ENCODE measurements at places on chromosomes 7 and 10. TPM values are rescaled to one million over a fixed set of nuclear protein-coding genes. Genes with fewer than 3 reads are reported as not detected.
A peak's percentile ranks its signal among the peaks of the same experiment; 100 is the strongest.

DNA sequence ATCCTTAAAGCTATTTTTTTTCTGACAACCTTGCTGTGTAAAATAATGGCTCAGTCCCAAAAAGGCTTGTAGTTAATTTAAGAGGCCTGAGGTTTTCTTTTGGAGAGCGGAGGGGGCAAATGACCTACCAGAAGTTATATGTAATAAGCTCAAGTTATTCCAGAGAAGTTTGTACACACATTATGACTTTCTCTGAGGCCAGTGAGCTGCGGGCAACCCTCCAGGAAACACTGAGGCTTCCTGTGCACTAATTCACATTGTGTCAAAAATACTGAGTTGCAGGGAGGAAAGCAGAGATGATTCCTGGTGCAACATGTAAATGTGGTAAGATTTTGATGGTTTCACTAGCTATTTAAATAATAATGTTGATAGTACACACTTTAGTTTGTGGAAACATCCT lies 188.6 kb downstream of the DIP2C start:
- no peak for DNase-seq

The ELMO1 gene
- 96.2 TPM for total RNA-seq

The DYNC1I1 gene
- not detected for total RNA-seq

The ASIC3 gene
- total RNA-seq: 8.6 TPM

DNA sequence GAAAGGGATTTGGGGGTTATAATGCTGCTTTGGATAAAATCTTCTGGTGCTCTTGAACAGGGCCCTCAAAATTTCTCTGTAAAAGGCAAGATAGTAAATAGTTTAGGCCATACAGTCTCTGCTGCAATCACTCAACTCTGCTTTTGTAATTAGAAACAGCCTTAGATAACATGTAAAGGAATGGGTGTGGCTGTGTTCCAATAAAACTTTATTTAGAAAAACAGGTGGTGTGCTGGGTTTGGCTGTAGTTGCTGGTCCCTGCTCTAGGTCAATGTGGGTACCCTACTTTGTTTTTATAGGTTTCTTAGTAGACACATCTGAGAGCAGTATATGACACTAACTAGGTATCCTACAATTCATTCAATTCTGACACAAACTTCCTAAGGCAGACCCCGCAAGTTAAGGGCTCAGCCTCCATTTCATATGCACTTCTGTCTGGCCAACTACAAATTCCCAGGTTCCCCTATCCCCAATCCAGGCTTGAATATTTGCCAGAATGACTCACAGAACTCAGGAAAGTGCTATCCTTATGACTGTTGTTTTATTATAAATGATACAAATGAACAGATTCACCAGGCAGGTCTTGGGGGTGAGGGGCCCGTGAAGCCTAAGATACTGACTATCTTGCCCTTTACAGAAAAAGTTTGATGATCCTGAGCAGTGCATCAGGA lies 349.9 kb downstream of the RPS24 start:
- no peak for DNase-seq

DNA sequence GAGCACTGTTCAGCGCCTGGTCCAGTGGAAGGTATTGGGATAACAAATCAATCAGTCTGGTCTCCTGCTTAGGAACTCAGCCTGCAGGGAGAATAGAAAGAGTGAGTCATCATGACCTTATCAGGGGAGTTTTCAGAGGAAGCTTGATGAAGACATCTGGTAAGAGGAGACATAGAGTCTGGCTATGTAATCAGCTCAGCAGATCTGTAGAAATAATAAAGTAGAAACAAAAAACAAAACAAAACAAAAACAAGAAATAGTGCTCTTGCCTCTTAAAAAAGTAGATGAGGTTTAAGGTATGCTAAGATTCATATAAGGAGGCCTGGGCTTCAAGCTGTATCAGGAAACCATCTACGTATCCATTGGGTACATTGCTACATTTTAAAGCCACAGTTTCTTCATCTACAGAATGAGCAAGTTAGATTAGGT lies 14.4 kb downstream of the TAS2R41 start:
- no peak for DNase-seq

DNA sequence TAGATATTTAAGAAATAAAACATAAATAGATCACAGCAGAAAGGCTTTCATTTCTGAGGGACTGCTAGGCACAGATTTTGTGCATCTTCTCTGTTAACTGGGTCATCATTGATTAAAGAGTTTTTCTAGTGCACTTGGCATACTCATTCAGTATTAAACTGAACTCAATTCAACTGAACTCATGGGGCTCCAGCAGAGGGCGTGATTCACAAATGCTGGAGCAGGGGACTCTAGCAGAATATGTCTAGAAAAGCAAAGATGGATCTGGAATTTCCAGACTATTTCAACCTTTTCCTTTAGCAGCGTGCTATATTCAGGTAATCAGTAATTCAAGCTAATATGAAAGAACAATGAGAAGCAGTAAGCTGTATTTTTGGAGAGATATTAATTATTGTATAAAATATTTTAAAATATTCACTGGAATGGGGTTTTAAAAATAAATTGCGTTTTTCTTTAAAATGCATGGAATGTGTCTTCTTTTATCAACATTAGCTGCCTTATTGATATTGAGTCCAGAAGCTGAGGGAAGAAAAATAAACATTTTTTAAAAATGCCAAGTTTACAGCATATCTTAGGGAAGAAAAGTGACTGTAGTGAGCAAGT lies 296.8 kb upstream of the CACNA2D1 start:
- no peak for DNase-seq

The NPSR1 gene
- not detected for total RNA-seq

GRCh38 chr7:101303102-101303701 lies 18.4 kb downstream of the IFT22 start:
- DNase-seq: peak; percentile 11

The FFAR4 gene
- total RNA-seq: not detected

The C10orf105 gene
- total RNA-seq: 0.14 TPM

- DNase-seq: no peak
Measured at GRCh38 chr7:30349170-30349569, 64.8 kb downstream of the ZNRF2 start.

The NUP205 gene
- 44.1 TPM for total RNA-seq

The CEP41 gene
- total RNA-seq: 4.8 TPM

The NUDT13 gene
- 0.50 TPM for total RNA-seq

- DNase-seq: no peak
Measured at GRCh38 chr10:121834757-121835156, 93.1 kb downstream of the ATE1 start.

- no peak for DNase-seq
Measured at GRCh38 chr7:158284121-158284520, 303.5 kb downstream of the PTPRN2 start.

The HGF gene
- not detected for total RNA-seq

GRCh38 chr7:70694434-70694970 lies 437.4 kb upstream of the GALNT17 start:
- DNase-seq: no peak

- DNase-seq: no peak
Measured at GRCh38 chr10:20552382-20552781, 344.7 kb downstream of the NEBL start.

The FOXP2 gene
- total RNA-seq: not detected

- peak; percentile 79 for DNase-seq
Measured at GRCh38 chr7:130942211-130942964, 208.4 kb upstream of the KLF14 start.

GRCh38 chr7:139648941-139649425 lies 125.5 kb downstream of the CLEC2L start:
- DNase-seq: no peak

DNA sequence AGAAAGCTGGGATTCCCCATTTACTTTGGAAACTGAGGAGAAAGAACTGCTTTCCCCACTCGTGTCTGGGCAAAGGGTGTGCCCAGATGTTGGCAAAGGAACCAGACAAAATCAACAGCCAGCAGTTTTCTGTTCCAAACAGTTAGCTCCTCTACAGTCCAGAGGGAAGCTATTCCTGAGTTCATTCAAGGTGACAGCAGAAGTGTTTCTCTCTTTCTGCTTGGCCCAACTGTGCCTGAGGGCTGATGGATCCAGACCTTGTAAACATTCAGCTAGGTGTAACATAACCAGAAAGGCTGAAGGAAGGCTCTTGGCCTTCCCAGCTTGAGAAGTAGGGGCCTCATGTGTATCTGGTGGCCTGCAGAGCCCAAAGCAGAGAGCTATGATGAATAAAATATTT lies 7.0 kb upstream of the ALDH18A1 start:
- DNase-seq: no peak

DNA sequence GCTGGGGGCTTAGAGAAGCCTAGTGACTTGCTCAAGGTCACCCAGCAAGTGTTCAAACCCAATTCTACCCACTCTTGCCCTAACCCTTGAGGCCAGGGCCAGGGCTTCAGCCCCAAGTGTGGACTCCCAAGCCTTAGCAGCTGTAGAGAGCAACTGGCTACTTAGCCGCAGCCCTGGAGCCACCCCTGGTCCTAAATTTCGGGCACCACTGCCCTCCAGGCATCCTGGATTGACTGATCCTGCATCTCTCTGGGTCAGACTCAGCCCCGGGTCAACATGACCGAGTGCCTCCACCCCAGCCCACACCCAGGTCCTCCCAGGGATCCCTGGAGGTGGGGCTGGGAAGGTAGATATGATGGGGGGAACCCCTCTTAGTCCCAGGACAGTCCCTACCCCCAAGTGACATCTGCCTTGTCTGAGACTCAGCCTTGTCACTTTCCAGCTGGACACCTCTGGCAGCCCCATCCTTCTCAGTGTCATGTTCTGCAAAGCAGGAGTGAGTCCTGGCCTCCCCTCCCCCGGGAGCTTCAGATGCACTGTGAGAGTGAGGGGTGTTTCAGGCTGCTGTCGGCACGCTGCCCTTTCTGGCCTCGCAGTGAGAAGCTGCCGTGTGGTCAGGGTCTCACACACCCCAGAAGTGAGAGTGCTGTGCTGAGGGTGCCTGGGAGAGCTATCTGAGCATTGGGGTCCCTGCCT lies 89.8 kb downstream of the ZMIZ1 start:
- DNase-seq: no peak

DNA sequence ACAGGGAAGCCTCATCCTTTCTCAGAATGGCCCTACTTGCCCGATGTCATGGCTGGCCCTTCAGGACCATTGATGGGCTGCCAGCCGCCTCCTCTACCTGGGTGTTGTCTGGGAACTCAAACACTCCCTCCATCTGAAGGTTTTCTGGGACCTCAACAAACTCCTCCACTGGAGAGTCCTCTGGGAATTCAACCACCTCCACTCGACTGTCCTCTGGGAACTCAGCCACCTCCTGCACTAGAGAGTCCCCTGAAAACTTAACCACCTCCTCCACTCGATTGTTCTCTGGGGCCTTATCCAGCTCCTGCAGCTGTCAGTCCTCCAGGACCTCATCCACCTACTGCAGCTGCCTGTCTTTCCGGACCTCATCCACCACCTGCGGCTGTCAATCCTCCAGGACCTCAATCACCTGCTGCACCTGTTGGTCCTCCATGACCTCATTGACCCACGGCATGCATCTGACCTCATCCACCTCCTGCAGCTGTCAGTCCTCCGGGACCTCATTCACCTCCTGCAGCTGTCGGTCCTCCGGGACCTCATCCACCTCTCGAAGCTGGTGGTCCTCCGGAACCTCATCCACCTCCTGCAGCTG lies 37.1 kb downstream of the MAT1A start:
- DNase-seq: no peak

DNA sequence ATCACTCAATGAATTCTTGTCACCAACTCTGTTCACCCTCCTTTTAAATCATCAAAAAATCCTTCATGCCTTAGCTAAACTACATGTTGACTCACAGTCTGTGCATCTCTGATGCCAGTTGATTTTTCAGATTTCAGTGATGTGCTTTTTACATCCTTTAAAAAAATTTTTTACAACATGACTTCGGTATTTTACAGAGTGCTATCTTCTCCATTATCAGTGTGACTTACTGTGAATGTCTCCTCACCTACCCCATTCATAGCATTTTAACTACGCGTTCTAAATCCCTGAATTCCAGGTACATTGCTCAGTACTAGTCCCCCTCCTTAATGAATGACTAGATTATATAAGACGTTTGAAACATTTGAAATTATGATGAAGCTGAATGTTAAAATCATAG lies 98.7 kb downstream of the DNAH11 start:
- no peak for DNase-seq

The WIPF3 gene
- not detected for total RNA-seq

DNA sequence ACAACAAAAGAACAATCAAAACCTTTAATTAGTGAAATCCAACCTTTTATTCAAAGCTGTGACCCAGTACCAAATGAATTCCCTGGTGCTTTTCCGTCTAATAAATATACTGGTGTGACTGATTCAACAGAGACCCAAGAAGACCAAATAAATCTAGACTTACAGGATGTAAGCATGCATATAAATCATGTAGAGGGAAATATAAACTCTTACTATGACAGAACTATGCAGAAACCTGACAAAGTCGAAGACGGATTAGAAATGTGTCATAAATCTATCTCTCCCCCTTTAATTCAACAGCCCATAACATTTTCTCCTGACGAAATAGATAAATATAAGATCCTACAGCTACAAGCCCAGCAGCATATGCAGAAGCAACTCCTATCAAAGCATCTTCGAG lies 540.6 kb upstream of the TEX47 start:
- no peak for DNase-seq

The SUGCT gene
- 1.7 TPM for total RNA-seq

- DNase-seq: no peak
Measured at GRCh38 chr7:97732565-97733275, 834 bp downstream of the TAC1 start.

The AUTS2 gene
- 55.6 TPM for total RNA-seq

DNA sequence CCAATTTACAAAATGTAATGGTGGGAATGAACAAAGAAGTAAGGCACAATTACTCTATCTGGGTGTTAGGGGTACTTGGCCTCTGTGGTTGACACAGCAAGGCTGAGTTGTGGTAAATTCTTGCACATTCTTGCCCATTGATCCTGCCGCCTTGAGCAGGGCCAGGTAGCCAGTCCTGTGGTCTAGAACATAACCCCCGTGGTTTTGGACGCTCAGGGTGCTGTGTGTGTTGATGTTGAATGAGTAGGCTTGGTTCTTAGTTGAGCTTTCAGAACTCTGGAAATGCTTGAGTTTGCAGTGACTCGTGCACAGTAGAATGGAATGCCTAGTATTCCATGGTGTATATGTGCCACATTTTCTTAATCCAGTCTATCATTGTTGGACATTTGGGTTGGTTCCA lies 42.3 kb upstream of the CDHR3 start:
- no peak for DNase-seq

GRCh38 chr10:29535778-29536453 lies 98.9 kb downstream of the SVIL start:
- DNase-seq: no peak

The RBP4 gene
- not detected for total RNA-seq

DNA sequence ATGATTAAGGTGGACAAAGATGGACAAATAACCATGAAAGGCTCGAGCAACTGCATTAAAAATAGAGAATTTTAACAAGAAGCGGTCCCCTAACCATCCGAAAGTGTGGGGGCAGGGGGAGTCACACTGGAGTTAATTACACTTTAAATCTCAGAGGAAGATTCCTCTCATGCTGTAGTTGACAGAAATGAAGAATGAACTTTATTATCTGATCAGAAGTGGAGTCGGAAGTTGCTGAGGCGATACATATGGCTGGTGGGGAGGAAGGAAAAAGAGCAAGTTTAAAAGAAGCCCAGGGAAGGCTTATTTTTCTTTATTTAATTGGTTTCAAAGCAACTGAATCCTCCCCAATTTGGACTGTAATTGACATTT lies 102.3 kb upstream of the FAM171A1 start:
- no peak for DNase-seq
